ENCODE measurements at places on chromosomes 2 and 18.

DNA sequence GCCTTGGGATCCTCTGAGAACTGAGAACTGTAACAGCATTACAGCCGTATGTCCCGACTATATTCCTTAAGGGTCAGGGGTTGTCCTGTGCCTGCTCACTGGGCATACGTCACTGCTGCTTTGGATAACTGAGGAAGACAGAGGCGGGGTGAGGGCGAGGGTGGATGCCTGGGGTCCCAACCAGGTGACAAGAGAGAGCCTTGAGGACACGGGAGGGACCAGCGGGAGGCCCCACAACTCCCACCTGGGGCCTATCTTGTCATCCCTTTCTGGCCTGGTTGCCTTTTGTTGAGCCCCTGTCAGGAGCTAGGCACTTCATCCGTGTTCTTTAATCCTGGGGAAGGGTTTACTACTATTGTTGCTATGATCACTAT is 28.8 kb downstream of the INPP5D start:
- DNase-seq, result no peak

GRCh38 chr2:60476206-60476954 is 77.1 kb downstream of the BCL11A start:
- peak; percentile 38 for DNase-seq

DNA sequence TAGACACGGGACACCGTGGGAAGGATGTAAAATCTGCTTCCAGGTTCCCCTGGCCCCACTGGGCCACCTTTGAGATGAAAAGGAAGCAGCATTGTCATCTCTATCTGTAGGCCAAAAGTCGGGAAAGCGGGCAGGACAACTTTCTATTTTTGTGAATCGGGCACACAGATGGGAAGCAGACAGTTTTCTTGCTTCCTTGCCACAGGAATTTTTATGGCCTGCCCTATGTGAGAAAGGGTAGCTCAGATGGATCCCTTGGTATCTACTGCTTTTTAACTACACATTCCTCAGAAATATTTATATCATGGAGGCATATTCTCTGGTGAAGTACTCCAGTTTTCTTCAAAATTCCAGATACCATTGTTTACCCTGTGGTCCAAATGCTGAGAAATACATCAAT is 735.5 kb downstream of the CBLN2 start:
- no peak for DNase-seq

DNA sequence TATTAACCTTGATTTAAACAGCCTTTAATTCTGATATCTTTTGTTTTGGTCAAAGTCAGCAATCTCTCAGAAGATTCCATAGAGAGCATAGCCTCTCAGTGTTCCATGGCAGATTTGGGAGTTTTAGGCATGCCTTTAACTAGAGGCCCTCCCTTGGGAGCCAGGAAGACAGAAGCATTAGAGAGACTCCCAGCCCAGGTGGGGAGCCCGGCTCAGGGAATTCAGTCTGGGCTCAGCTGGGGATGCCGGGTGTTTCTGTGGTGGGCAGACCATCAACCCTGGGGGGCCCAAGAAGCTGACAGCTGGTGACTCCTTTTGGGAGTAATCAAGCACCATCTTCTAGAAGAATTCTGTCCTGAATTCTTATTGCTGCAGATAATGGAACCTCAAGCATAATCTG is 99.7 kb upstream of the CELF4 start:
- no peak for DNase-seq

DNA sequence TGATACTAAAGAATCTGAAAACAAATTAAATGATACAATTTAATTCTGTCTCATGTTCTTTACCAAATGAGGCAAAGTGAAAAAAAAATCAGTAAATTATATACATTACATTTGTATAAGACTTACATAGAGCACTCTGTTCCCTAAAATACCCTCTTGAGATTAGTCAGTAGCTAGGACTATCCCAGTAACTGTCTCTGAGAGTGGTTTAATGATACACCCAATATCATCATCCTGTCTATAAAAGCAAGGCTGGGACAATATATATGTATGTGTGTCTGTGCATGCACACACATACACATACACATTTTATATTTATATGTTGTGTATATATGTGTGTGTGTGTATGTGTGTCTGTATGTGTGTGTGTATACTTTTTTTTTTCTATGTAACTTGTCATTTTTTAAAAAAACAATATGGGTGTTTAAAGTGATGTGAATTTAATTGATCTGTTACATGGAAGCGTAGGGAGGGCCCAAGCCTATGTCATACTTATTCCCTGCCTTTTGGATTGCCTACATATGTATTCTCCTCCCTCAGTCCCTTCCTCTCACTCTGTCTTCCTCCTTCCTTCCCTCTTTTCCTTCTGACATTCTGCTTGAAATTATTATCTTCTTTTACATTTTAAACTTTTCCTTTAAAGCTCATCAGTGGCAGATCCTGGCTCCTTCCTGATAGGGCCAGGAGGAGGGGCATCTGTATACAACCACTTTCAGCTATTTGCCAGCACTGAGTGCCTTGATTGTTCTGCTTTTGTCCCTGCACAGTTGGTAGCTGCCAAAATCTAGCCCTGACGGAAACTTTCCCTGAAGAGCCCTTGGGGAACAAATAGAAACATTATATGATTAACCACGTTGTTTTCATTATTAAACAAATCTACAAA is 6.8 kb downstream of the ASXL3 start:
- peak; percentile 67 for DNase-seq

DNA sequence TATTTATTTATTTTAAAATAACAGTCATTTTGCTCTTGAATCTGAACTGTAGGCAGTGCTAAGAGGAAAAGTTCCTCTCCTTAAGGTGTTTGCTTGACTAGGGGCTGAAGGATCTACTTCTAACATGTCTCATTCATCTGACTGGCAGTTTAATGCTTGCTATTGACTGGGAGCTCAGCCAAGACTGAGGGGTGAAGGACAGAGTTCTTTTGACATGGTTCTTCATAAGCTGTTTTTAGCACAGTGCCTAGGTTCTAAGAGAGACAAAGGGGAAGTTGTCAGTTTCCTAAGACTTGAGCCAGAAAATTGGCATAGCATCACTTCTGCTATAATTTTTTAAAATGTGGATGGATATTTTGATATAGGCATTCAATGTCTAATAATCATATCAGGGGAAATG is 73.0 kb downstream of the COMMD1 start:
- peak; percentile 15 for DNase-seq

GRCh38 chr2:239921843-239922242 is 103.3 kb downstream of the NDUFA10 start:
- no peak for DNase-seq

- DNase-seq, result no peak
Measured at GRCh38 chr18:25799231-25799630, 291.2 kb downstream of the SS18 start.

- DNase-seq, result no peak
Measured at GRCh38 chr2:143087033-143087432, 42.2 kb upstream of the ARHGAP15 start.

- no peak for DNase-seq
Measured at GRCh38 chr2:240887631-240888030, 8.3 kb downstream of the MAB21L4 start.

DNA sequence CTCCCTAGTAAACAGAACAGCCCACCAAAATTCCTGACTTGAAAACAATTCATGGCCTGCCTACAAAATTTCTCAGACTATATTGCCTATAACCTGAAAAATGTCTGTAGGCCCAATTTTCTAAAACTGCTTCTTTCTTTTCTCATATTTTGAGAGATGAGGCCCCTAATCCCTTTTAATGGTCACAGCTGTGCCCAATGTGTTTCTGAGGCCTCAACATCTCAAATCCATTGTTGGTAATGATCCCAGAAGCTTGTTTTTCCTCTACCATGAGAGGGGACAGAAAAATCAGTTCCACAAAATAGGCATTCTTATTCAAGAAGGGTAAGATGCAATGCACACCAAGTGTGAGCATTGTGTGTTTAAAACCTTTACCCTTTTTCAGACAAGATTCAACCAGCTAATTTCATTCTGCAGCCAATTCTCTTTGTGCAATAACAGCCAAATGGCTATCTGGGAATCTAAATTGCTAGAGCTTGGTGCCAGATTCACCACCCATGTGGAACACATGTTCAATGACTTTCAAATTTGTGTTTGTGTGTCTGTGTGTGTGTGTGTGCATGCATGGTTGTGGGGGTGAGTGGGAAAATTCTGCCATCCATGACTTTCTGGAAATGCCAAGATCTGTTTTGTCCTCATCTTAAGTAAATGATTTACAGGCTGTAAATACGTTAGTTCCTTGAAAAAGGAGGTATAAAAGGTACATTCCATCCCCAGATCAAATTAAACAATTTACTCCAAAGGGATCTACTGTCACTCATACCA is 319.5 kb downstream of the TNS1 start:
- no peak for DNase-seq

DNA sequence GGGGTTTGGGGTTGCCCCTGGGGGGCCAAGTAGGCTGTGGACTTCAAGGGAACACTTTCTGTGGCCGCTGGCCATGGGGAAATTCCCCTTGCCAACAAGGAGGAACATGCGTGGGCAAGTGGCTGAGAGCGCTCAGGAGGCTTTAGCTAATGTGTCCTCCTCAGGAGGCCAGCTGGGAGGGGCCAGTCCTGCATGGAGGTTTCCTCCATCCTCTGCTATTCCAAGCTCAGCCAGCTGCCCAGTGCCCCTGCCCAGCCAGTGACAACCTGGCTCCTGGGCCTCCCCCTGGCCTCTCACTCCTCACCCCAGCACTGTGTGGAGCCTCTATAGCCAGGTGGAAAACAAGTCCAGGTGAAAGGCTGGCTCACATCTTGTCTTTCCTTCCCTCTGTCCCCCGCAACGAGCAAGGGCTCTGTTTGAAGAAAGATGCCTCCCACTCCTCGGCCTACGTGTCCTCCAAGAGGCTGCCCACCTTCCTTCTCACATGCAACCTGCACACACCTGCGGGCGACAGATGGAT is 64.4 kb upstream of the DAPL1 start:
- DNase-seq, result no peak

DNA sequence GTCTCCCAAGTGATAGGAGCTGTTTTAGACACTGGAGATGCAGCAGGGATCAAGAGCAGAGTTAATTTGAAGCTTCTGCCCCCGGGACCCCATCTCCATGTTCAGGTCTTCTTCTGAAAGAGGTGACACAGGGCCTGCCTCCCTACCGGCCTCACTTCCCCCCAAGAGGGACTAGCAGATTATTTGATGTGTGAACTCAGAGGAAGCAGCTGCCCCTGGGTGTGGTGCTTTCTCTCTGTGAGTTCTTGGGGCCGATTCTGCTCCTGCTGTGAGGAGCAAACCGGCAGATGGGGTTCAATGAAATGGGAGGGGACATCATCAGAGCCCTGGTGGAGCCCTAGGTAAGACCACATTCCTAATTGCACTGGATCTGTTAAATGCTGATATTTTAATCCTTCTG is 193.4 kb downstream of the FBXO15 start:
- DNase-seq, result no peak

DNA sequence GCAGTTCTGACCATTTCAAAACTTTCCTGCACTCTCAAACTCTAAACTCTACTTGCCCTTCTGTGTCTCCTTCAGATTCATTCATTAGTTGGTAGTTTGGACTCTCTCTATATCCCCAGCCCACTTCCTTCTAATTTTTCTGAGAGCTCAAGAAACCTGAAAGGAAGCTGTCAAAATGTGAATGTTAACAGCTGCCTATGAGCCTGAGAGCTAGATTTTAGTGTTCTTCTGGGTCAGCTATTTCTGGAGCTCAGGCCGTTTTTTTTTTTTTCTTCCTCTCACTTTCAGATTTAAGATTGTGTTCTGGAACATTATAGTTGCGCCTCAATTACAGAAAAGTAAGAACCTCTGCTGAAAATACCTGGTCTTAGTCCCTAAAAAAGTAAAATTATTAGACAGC is 73.1 kb downstream of the RTN4 start:
- no peak for DNase-seq

GRCh38 chr2:102508863-102509262 is 35.8 kb downstream of the SLC9A4 start:
- DNase-seq, result no peak
